ENCODE measurements at places on chromosomes 7 and 10.

- DNase-seq, result no peak
Measured at GRCh38 chr10:48505394-48506112, 99.3 kb downstream of the ARHGAP22 start.

- DNase-seq, result no peak
Measured at GRCh38 chr7:48380921-48381320, 209.7 kb downstream of the ABCA13 start.

- no peak for DNase-seq
Measured at GRCh38 chr7:97218767-97219166, 101.3 kb downstream of the SDHAF3 start.

- DNase-seq, result no peak
Measured at GRCh38 chr10:38119038-38119437, 24.9 kb downstream of the ZNF37A start.

GRCh38 chr7:106381252-106381651, 96.5 kb upstream of the NAMPT start:
- no peak for DNase-seq

- DNase-seq, result no peak
Measured at GRCh38 chr7:15016766-15017165, 114.2 kb upstream of the DGKB start.

- no peak for DNase-seq
Measured at GRCh38 chr10:125795128-125795527, 19.5 kb upstream of the MMP21 start.
